NCI-H1105 treated with DMSO at 0.1 percent for 48 hours (cell line): ENCODE measurements at places on chromosomes 7 and 10.

DNA sequence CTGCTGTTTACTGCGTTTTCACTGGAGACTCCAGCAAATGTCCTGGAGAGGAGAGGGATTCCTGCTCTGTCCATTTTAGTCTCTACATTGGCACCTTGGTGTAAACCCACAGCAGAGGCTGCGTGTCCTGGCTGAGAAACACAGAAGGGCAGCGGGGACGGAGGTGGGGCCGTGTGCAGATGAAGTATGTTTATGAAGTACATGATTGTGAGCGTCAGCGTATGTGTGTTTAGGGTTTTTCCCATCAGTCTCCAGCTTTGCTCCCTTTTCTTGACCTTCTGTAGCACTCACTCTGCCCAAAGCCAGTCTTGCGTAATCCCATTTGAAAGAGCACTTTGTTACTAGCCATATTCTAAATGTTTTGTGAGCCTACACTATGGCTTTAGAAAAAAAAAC is 750.7 kb upstream of the SORCS1 start:
- DNase-seq, result no peak

- no peak for DNase-seq
These were observed 8.4 kb downstream of the COL13A1 start for GRCh38 chr10:69810097-69810496.

DNA sequence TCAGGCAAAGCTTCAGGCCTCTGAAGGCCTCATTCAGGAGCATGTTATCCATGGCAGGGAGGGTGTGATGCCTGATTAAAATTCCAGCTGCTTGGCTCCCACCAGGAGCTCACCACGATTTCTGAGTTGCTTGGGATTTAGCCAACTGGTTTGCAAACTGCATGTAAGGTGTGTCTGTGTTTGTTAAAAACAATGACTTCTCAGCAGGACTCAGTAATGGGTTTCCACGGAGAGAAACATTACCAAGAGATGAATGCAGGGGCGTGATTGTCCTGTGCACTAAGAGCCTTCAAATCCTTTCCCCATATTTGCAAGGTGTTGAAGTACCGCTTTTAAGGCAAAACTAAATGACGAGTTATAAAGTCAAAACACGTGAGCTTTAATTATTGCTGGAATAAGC is 88.8 kb upstream of the BTBD16 start:
- no peak for DNase-seq

DNA sequence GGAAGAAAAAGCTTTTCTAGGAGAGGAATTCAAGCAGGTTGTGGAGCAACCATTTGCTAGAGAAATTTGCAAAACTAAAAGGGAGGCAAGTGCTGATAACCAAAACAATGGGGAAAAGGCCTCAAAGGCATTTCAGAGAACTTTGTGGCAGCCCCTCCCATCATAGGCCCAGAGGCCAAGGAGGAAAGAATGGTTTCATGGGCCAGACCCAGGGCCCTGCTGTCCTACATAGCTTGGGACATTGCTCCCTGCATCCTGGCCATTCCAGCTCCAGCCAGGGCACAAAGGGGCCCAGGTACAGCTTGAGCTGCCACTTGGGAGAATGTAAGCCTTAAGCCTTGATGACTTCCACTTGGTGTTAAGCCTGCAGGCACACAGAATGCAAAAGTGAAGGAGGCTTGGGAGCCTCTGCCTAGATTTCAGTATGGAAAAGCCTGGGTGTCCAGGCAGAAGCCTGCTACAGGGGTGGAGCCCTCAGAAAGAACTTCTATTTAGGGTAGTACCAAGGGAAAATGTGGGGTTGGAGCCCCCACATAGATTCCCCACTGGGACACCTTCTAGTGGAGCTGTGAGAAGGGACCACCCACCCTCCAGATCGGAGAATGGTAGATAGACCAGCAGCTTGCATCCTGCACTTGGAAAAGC is 91.2 kb downstream of the RALA start:
- DNase-seq, result no peak

- no peak for DNase-seq
These were observed 852.8 kb upstream of the CELF2 start for GRCh38 chr10:10164848-10165247.

- peak; percentile 26 for DNase-seq
These were observed 55.1 kb downstream of the PDZD8 start for GRCh38 chr10:117320050-117320665.

GRCh38 chr7:4144811-4145510 is 537.1 kb upstream of the FOXK1 start:
- DNase-seq, result no peak

- DNase-seq, result no peak
These were observed 35.2 kb upstream of the STOX1 start for GRCh38 chr10:68792115-68792514.

DNA sequence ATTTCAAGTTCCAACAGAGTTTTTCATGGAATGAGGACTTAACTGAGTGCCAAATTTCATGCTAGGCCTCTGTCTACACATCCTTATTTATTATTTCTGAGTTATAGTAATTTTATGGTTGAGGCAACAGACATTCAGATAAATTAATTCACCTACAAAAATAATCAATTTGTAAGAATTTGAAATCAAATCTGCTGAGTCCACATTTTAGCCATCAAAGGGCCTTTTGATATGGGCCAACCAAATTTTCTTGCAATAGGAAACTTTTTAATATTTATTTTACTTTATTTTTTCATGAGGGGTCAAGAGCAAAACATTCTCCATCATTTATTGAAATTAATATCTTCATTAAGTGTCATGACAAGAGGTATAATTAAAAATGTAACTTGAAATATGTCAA is 875.5 kb downstream of the NRG3 start:
- no peak for DNase-seq

GRCh38 chr7:5215313-5215712 is 25.3 kb downstream of the WIPI2 start:
- DNase-seq, result no peak

DNA sequence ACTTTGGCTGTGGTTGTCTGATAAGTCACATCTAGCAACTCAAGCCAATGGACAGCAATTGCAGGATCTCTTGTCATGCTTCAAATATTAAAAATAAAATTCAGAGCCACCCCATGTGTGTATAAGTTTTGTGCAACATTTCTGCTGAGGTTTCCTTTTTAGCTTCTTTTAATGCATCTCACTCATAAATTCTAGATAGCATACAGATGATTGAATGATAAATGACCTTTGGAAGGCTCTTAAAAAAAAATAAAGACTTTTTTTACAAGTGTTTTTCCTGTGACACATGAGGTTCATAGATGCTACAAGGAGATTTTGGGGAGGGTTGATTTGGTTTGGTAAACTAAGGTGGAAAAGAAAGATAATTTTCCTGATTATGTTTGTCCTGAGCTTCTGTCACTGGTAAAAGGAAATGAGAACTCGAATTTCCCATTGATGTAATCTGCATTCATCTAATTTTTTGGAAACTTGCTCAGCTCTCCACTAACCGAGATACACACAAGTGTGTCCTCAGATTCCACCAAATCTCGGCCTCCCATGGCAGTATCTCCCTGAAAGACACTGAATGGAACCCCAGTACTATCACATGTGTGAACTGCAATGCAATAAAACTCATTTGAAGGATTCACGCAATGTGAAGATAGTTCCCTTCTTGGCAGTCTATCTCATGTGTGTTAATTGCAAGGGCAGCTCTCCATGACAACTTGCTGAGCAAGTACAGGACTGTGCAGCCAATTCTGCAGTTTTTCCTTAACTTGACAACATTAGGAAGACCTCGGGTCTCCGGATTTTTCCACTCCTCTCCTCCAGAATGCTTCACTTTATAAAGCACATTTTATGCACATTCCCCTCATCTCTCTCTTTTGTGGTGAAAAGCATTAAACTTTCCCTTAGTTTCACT is 185.4 kb upstream of the PFKP start:
- DNase-seq, result no peak
